Esophagus mucosa (tissue), 1 donor: ENCODE measurements at places on chromosomes 2 and 18.

GRCh38 chr2:46364797-46365457 lies 67.7 kb downstream of the EPAS1 start:
- ATAC-seq, result peak; percentile 43

DNA sequence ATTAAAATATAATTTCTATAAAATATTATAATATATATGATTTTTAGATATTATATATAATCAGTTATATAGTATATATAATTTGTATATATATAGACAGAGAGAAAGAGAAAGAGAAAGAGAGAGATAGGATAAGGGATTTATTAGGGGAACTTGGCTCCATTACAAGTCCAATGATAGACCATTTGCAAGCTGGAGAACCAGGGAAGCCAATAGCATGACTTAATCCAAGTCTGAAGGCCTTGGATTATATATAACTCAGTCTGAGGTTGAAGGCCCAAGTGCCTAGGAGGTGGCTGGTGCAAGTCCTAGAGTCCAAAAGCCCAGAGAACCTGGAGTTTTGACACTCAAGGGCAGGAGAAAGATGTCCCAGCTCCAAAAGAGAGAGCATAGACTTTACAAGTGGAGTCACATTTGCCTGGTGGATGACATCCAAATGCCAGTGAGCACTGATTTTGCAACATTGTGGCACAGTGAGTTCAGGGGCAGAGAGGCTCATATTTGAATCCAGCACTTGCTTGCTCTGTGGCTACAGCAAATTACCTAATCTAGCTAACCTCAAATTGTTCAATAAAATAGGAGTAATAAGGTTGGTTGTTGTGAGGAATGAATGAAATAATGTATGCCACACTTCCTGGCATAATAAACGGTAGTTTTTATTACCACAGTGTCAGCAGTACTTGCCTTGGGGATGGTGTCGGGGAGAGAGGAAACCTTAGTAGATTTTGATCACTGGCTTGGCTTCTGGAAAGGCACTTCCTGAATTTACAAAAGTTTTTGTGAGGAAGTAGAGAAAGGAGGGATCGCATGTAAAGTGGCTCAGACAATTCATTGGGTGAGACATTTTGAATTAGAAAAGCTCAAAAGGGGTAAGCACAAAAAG lies 69.6 kb upstream of the CD28 start:
- ATAC-seq, result no peak

DNA sequence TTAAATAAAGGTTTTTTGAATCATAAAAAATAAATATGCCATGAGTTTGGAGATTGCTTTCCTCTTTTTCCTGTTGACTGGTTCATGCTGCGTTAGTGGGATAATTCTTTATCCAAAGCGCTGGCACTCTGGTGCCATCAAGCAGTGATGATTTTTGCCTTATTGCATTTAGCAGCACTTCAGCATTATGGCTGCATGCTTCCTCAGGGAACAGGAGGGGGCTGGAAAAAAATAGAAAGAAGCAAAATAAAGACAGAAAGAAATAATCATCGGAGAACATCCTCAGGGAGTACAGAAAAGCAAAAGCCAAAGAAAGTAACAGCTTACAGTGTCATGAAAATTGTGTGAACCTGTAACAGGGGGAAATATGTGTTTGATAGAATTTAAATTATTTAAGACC lies 1408.2 kb upstream of the PIK3C3 start:
- ATAC-seq, result no peak

DNA sequence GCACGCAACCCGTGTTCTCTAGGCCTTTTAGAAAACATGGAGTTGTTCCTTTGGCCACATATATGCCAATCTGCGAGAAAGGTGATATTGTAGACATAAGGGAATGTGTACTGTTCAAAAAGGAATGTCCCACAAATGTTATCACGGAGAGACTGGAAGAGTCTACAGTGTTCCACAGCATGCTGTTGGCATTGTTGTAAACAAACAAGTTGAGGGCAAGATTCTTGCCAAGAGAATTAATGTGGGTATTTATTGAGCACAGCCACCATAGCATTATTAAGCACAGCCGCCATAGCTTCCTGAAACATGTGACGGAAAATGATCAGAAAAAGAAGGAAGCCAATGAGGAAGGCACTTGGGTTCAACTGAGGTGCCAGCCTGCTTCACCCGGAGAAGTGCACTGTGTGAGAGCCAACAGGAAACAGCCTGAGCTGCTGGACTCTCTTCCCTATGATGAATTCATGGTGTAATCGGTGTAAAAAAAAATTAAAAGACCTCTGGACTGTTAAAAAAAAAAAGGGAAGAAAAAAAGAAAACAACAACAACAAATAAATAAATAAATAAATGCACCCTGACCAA lies 29.0 kb upstream of the REL start:
- ATAC-seq, result no peak

DNA sequence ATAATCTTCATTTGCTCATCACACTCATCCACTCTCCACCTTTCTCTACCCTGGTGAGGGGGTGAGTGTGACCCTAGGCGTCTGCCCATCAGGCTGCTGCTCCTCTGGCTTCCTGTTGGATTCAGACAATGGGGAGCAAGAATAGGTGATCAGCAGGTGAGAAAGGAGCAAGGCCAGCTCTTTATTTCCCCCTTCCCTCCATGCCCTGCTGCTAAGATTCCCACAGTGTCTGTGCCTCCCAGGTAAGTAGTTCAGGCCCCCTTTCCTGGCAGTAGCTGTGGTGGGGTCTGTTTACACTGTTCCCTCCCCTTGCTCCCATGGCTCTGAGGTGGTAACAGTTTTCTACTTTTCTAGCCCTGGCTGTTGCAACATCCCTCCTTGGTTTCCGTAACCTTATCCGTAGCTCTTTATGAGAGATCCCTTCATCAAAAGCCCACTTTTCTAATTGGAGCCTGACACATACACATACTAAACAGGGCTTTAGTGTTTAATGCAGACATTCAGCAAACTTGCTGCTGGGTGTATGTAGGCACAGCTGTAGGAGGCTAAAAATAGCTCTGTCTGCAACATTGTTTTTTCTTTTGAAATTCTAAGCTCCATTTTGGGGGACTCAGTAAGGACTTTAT lies 27.5 kb downstream of the MAP2 start:
- no peak for ATAC-seq

GRCh38 chr2:241992753-241993152 lies 123.2 kb downstream of the RTP5 start:
- no peak for ATAC-seq

DNA sequence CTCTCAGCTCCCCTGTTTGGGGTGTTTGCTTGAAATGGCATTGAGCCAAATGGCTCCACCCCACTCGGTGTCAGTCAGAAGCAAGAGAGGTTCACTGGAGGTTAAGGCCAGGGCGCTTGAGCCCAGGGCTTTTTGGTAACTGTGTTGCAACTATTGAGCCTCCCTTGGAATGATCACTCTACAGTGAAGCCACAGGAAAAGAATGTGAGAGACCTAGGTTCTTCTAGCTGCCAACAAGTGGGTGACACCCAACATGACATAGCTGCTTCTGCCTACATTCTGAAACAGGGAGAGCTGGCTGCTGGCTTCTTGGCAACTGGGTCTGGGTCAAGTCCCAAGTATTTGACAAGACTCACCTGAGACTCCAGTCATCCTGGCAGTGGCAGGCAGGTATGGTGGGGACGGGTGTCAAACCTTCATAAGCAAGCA lies 7.1 kb upstream of the GRHL1 start:
- ATAC-seq, result peak; percentile 90

- peak; percentile 95 for ATAC-seq
Measured at GRCh38 chr2:186641807-186642321, 52.0 kb upstream of the FAM171B start.

- no peak for ATAC-seq
Measured at GRCh38 chr18:53911200-53911599, 313.3 kb downstream of the MBD2 start.

- no peak for ATAC-seq
Measured at GRCh38 chr2:104046466-104046865, 807.4 kb upstream of the POU3F3 start.

GRCh38 chr2:10357193-10358169 lies 54.8 kb downstream of the HPCAL1 start:
- no peak for ATAC-seq

DNA sequence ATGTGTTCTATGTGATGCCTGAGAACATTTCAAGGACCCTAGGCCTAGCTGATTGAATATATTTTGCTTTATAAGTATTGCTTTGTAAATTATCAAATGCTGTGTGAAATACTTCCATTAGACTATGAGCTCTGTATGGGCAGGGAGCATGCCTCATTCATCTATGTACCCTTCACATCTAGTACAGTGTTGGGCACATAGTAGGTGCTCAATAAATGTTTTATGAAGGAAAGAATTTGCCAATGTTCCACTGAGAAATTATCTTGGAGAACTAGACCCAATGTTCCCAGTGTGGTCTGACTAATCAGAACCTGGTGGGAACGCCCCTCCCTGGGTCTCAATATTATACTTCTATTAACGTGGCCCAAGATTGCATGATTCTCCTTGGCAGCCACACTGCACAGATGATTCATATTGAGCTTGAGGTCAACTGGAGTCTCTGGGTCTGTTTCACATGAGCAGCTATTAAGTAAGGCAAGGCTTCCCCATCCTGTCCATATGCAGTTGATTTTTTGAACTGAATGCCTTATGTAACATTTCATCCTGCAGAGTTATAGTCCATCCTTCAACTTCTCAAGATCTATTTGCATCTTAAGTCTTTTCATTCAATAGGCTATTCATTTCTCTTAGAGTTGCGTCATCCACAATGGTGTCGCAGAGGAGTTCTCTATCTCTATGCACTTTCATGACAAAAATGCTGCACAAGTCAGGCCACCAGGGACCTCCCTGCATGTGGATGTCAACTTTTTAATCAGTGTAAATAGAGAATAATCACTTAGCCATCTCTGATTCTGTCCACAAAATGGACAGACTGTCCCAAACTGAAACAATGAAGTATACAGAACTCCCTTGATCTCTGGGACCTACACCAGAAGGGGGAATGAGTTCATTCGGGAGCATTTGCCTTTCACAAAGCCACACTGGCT lies 257.6 kb downstream of the CYP26B1 start:
- peak; percentile 60 for ATAC-seq

- ATAC-seq, result peak; percentile 76
Measured at GRCh38 chr2:70029814-70030409, 57.4 kb upstream of the PCBP1 start.

GRCh38 chr2:60628026-60628425 lies 74.6 kb upstream of the BCL11A start:
- no peak for ATAC-seq

GRCh38 chr2:174846218-174846617 lies 81.9 kb upstream of the CHRNA1 start:
- ATAC-seq, result no peak

DNA sequence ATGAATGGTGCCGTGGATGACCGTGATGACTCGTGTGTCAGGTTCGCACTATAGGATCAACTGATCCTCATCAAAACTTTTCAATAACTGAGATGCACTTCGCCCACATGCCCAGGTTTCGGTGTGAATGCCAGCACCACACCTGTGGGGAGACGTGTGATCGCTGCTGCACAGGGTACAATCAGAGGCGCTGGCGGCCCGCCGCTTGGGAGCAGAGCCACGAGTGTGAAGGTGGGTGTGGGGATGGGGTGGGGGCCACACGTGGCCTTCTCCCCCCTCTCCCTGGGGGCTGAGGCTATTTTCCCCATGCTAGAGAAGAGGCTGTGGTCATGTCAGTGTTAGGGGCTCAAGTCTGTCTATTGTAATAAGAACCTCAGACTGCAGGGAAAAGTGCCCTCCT lies 69.0 kb downstream of the LAMA3 start:
- no peak for ATAC-seq

GRCh38 chr18:23689031-23689615 lies at the start of gene LAMA3:
LAMA3 (plus strand) TSS chr18:23689453; CDS start chr18:23689684, 231 bp downstream.
- peak; percentile 95 for ATAC-seq

- ATAC-seq, result no peak
Measured at GRCh38 chr2:173942861-173943523, 22.2 kb downstream of the SP3 start.

DNA sequence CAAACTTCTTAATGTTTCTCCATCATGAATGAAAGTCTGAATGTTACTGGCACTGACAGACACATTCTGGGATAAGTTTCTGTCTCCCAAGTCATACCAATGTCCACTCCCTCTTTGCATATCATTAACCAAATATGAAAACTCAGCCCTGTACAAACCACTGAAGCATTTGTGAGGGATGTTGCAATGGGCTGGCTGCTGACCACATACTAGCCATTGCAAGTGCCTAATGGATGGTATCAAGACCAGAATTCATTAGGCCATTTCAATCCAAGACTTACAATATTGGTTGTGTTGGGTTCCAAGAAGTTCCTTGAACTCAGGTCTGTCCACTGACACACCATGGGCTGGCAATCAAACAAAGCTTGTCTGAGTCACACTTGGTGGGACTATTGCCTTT lies 73.8 kb downstream of the CBLN2 start:
- ATAC-seq, result no peak

GRCh38 chr2:10004401-10004800 lies 38.9 kb upstream of the KLF11 start:
- ATAC-seq, result no peak

GRCh38 chr2:200013906-200014305 lies 58.5 kb downstream of the MAIP1 start:
- ATAC-seq, result no peak

DNA sequence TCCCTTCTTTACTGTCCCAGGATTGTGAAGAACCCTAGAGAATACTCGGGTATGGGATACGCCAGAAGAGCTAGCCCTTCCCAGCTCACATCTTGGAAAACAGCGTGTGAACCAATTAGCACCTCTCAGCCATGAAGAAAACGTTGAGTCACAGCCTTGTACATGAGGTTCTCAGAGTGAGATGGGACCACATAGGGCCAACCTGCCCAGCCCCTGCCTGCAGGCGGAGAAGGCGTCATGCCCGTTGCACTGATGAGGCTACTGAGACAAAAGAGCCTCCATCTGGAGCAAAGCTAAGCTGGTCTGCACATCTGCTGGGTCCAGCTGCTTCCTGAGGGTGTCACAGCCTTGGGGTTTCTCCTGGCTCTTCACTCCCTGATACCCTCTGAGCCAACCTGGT lies 92.2 kb downstream of the LBH start:
- no peak for ATAC-seq

GRCh38 chr2:138395565-138396306 lies 105.8 kb upstream of the SPOPL start:
- ATAC-seq, result peak; percentile 99

DNA sequence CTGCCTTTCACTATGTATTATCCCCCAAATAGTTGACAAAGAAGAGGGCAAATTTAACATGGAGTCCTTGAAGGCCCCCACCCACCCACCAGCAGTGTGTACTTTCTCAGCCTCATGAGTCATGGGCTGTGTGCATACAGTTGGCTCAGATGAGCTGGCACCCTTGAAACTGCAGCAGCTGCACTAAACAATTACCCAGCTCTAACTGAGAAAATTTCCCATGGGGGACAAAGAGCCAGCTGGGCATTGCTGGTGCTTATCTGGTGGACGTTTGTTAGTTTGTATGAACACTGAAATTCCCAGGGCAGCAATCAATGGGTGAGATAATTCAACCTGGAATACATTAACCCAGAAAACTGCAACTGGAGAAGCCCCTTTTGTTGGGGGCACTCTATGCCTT lies 131.7 kb downstream of the GCA start:
- peak; percentile 69 for ATAC-seq

DNA sequence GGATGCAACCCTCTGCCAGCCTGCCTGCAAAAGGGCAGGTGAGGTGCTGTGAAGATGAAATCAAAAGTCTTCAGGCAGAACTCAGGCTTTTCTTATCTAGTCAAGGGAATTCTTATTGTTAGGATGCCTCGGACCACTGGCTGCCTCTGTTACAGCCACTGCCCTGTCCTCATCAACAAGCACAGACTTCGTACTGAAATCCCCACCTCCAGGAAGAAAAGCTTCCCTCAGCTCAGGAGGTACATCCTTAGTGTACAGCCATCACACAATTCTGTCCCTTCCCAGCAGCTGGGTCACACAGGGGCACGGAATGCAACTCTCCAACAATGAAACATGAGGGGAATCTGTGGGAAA lies 10.1 kb upstream of the RNU4ATAC start:
- ATAC-seq, result no peak
